ENCODE measurements at places on chromosomes 3 and 15.

GRCh38 chr15:60406513-60407414, 9.0 kb upstream of the ANXA2 start:
- DNase-seq: no peak

GRCh38 chr3:53075743-53076140, 29.9 kb upstream of the SFMBT1 start:
- DNase-seq: no peak

- DNase-seq: no peak
Measured at GRCh38 chr3:194282436-194283122, 68.5 kb downstream of the CPN2 start.

DNA sequence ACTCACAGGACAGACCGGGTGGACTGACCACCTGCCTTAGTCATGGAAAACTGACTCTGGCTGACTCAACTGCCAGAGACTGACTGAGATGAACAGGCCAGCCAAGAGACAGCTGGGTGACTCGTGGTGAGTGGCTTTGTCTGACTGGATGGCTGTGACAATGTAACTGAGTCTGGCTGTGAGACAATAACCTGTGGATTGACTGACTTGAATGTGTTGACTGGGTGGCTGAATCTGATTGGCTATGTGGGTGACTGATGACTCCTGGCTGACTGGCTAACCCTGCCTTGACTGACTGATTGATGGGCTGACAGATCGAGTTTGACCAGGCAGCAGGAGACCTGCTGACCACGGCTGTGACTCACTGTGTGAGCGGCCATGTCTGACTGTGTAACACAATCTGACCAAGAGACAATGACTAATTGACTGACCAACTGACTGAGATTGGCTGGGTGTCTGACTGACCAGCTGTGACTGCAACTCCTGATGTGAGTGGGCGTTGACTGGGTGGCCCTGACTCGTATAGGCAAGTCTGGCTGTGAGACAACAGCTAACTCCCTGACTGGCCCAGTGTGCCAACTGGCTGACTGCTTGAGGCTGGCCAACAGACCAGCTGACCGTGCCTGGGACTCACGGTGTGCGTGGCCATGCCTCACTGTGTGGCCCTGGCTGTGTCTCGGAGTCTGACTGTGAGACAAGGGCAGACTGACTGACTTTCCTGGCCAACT, 509.1 kb downstream of the SHQ1 start:
- DNase-seq: no peak

DNA sequence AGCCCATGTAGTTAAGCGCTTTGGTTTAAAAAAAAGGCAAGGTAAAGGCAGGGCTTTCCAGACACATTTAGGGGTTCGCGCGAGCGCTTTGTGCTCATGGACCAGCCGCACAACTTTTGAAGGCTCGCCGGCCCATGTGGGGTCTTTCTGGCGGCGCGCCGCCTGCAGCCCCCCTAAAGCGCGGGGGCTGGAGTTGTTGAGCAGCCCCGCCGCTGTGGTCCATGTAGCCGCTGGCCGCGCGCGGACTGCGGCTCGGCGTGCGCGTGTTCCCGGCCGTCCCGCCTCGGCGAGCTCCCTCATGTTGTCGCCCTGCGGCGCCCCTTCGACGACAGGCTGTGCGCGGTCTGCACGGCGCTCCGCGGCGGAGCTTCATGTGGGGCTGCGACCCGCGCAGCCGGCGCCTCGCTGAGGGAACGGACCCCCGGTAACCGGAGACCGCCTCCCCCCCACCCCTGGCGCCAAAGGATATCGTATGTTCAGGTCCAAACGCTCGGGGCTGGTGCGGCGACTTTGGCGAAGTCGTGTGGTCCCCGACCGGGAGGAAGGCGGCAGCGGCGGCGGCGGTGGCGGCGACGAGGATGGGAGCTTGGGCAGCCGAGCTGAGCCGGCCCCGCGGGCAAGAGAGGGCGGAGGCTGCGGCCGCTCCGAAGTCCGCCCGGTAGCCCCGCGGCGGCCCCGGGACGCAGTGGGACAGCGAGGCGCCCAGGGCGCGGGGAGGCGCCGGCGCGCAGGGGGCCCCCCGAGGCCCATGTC, 927 bp downstream of the SMAD6 start:
- no peak for DNase-seq

- DNase-seq: no peak
Measured at GRCh38 chr15:62456011-62456920, 291.2 kb upstream of the C2CD4B start.

GRCh38 chr15:81133782-81134461, at the start of gene CFAP161:
TSS of gene CFAP161 (plus strand) at chr15:81134270. CDS start at chr15:81134330, 60 bp downstream.
- DNase-seq: peak; percentile 71

DNA sequence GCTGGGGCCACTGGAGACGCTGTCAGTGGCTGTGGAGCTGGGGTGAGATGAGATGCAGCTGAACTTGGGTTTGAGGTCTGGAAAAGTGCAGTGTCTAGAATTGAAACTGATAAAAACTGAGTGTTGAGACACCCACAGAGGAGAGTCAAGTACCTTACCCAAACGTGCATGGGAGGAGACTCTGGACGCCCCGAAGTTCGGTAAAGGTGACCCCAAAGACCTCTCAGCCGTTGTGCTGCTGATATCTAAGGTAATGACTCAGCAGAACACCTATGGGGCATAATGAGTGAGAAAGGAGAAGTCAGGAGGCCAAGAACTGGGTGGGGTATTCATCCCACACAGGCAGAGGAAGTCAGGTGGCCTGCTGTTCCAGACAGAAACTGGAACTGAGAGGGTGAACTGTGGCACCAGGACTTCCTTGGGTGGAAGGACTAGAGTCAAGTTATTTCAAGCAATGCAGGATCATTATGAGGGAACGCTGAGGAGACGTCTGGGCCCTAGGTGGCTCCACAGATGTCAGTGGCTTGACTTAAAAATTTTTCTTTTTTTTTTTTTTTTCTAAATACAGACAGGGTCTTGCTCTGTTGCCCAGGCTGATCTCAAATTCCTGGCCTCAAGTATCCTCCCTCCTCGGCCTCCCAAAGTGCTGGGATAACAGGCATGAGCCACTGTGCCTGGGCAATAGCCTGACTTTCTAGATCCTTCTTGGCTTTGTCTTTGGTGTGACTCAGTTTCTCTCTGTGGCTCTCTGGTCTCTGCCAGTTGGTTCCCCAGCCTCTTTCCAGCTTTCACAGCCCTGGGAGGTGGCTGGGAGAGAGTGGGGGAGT, 67.6 kb upstream of the GCNT3 start:
- no peak for DNase-seq

- no peak for DNase-seq
Measured at GRCh38 chr3:140007081-140007480, 72.1 kb downstream of the CLSTN2 start.

DNA sequence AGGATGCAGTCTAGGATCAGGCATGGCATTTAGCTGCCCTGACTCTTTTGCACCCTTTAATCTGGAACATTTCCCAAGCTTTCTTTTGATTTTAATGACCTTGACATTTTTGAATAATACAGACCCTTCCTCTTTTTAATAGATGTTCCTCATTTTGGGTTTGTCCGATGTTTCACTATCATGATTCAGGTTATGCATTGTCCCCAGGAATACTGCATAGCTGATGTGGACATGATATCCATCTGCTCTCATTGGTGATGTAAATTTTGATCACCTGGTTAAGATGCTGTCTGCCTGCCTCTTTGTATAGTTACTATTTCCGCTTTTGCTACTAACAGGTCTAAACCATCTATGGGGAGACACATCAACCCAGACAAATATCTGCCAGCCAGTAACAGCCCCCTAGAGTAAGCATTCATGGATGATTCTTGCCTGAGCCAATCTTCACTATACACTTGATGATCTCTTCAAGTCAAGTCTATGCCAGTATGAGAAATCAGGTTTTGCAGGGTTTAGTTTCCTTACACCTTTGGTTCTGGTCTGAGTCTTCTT, 50.6 kb upstream of the ULK4 start:
- no peak for DNase-seq

DNA sequence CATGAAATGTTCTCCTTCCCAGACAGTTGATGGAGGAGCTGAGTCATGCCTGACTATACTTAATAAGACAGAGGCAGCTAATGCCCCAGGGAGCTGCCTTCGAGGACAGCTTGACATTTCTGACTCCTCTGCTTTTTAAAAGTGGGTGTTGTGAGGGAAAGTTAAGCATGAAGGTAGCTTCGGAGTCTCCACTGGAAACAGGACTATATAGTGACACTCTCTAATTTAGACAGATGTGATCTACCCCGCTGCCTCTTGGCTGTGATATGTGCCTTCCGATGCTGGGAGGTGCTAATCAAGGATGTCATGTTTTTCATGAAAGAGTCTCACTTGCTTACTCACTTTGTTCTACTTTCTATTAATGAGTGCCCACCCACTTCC, 72.7 kb downstream of the IL1RAP start:
- DNase-seq: no peak

- no peak for DNase-seq
Measured at GRCh38 chr15:53462651-53463050, 296.8 kb downstream of the WDR72 start.

- DNase-seq: no peak
Measured at GRCh38 chr15:54719325-54719724, 477.4 kb downstream of the RSL24D1 start.

DNA sequence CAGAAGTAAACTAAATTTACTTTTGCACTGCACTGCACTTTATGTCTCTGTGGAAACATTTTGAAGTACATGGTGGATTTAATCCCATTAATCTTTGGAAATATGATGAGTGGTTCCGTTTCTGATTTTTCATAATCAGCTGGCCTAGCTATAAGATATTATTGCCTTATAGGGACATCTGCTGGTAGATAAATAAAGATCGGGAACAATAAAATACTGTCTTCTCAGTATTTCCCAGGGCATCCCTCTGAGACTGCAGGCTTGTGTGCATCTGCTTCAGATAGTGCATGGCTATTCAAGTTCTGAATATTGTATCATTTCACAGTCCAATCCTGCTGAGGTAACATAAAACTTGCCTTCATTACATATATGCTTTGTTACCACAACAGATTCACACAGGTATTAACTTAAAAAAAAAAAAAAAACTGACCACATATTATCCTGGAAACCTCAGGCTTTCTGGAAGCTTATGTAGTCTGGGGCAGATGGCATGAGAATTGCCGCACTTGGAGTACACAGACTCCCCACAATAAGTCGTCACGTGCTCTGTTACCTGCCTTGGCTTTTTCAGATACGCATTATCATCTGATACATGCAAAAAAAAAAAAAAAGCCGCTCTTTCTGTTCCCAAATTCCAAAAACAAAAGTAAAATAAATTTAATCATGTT, 330.8 kb upstream of the AGTR1 start:
- DNase-seq: peak; percentile 6

GRCh38 chr3:149314807-149315578, 18.4 kb downstream of the TM4SF18 start:
- no peak for DNase-seq

DNA sequence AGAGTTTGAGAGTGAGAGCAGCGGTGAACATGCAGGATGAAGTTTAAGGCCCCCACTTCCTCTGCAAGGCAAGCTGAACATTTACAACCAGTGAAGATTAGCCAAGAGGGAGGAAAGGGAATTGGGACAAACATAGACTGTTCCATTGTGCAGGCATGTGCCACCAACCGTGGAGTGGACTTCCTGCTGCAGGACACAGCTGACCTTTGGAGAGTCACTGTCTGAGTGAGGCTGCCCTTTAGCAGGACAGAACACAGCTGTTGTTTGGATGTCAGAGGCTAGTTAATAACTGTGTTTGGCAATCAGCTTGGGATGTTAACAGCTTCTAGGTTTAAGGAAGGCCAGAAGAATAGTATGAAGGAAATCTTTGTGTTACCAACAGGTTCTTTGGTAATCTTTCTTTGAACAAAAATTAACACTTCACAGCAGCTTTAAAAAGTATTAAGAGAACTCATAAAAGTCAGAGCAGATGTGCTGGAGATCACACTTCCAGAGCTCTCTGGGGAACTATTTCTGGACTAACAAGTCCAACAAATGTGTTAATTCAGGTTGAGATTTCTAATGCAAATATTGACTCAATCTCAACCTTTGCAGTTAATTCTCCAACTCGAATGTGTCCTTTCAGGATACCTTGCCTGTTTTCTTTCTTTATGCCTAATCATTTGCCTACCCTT, 31.4 kb downstream of the CTDSPL start:
- DNase-seq: no peak

DNA sequence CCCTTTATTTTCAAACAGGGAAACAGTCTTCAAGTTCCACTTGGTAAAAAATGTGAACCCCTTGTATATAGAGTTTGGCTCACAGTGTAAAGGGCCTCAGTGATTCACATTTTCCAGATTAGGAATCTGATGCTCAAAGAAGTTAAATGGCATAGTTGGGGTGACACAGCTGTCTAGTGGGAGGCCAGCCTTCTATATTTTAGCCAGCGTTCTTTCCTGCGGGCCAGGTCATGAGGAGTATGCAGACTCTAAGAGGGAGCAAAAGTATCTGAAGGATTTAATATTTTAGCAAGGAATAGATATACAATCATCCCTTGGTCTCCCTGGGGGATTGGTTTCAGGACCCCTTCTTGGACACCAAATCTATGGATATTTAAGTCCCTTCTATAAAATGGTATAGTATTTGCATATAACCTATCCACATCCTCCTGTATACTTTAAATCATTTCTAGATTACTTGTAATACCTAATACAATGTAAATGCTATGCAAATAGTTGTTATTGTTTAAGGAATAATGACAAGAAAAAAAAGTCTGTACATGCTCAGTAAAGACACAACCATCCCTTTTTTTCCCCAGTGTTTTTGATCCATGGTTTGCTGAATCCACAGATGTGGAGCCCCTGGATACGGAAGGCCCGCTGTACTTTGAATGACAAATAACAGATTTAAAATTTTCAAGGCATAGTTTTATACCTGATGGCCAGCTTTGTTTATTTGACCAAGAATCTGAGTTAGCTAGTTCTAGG, 7.0 kb downstream of the B2M start:
- no peak for DNase-seq

GRCh38 chr15:82305621-82306048, 43.0 kb downstream of the SAXO2 start:
- no peak for DNase-seq
